ENCODE measurements at places on chromosomes 7 and 10.

DNA sequence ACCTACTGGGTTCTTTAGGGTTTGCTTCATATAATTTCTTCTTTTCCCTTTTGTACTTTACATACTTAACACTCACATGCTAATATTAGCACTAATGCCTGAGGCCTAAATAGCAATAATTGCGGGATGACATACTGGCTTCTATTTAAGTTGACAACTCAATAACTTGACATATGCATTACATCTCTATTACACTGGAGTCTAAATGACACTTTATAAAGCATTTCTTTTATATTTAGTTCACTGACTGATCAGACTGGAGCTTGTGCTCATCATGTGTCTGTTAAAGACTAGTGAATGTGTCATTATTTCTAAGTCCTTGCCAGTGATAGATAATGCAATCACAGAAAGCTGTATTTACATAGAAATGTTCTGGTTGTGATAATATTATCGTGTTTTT lies 472.1 kb upstream of the SEMA3A start:
- no peak for DNase-seq

DNA sequence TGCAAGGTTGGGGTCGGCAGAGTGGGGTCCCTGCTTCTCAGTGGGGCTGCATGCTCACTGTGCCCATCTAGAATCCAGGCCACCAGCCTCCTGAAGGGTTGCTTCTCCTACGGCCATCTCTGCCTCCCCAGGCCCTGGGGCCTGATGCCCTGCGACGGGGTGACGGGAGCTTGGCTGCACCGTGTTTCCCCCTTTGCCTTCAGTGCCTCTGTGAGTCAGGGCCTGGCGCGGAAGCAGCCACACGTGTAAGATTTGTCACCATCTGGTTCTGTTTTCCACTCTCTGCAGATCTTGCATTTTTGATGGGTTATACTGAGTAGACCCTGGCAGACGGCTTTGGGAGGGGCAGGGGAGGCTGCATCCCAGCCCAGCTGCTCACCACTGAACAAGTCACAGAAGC lies 7.2 kb downstream of the ADAMTS14 start:
- no peak for DNase-seq

GRCh38 chr10:13706604-13707003 lies 119.8 kb downstream of the PRPF18 start:
- no peak for DNase-seq

DNA sequence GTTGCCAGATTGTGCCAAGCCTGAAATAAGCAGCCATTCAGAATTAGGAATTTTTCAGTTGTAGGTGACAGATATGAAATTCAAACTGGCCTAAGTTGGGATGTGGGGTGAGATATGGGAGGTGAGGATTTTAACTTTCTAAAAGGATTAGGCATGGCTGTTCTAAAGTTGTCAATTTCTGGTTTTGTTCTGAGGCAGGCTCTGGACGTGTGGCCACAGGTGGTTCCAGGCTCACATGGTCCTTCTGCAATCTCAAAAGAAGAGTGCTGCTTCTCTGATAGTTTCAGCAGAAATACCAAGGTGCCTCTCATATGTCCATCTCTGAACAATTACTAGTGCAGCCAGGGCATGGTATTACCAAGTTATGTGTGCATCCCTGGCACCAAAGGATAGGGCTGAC lies 21.4 kb downstream of the EFCAB10 start:
- no peak for DNase-seq

DNA sequence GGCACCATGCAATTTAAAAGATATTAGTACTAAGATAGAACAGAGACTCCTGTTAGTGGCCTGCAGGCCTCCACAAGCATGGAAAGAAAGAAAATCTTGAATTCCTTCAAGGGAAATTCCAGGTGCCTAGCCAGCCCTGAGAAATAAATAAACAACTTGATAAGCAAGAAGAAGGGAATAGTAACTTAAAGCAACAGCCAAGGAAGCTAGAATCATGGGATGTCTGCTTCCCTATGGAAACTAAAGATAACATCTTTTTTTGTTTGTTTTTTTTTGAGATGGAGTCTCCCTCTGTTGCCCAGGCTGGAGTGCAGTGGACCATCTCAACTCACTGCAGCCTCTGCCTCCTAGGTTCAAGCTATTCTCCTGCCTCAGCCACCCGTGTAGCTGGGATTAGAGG lies 128.6 kb downstream of the SKIDA1 start:
- DNase-seq: no peak

DNA sequence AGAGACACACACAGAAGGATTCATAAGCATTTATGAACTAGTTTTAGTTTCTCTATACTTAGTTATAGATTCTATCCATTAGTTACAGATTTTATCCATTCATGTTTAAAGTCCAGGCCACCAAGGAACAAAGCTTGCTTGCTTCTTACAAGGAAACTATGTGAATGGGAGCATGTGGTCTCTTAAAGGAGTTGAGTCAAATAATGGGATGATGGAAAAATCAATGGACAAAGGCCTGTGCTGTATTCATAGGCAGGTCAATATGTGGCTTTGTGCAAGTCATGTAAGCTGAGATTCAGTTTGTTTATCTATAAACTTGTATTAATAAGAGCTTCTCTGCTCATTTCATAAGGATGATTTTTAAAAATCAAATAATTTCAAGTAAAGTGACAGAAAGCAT lies 172.8 kb upstream of the CDK1 start:
- no peak for DNase-seq

DNA sequence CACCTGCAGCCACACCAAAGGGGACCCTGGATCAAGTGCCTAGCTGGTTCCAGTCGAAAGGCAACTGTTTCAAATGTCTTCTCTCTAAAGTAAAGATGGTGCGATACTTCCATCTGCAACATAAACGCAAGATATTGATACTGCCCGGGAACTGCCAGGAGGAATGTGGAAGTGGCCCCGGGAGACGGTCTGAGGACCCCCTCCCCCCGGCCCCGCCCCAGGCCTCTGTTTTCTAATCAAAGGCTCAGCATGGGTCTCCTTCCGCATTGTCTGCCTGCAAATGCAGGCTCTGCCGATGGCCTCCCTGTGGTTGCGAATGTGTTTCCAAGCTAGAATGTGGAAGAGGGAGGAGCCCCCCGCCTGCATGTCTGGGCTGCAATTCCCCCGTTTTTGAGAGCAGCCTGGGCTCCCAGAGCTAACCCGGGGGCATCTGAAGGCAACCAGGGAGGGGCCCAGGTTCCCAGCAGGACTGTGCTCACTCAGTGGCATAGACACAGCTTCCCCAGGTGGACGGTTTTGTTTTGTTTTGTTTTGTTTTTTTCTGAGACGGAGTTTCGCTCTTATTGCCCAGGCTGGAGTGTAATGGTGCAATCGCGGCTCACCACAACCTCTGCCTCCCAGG lies 223.9 kb upstream of the PPP2R2D start:
- no peak for DNase-seq

DNA sequence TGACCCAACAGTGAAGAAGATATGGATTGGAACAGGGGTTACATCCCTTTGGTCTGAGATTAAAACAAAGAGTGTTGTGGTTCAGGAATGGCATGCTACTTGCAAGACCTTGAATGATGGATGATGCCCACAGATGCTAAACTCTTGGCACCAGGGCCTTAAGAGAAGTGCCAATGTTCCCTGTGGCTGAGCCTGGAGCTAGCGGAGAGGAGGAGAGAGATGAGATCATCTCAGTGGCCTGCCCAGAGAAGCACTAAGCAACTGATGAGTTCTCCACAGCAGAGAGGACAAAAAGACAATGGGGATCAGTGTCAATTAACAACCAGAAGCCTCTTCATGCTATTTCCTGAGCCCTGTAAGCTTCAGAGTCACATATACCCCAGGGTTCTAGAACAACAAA lies 97.8 kb downstream of the ELAPOR2 start:
- no peak for DNase-seq

DNA sequence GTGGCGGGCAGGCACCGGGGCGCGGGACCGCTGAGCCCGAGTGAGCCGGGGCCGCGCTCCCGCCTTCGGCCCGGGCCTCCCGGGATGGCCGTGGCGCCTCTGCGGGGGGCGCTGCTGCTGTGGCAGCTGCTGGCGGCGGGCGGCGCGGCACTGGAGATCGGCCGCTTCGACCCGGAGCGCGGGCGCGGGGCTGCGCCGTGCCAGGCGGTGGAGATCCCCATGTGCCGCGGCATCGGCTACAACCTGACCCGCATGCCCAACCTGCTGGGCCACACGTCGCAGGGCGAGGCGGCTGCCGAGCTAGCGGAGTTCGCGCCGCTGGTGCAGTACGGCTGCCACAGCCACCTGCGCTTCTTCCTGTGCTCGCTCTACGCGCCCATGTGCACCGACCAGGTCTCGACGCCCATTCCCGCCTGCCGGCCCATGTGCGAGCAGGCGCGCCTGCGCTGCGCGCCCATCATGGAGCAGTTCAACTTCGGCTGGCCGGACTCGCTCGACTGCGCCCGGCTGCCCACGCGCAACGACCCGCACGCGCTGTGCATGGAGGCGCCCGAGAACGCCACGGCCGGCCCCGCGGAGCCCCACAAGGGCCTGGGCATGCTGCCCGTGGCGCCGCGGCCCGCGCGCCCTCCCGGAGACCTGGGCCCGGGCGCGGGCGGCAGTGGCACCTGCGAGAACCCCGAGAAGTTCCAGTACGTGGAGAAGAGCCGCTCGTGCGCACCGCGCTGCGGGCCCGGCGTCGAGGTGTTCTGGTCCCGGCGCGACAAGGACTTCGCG lies 534 bp downstream of the FZD9 start:
- no peak for DNase-seq

- DNase-seq: peak; percentile 57
Observed at GRCh38 chr10:108052981-108053380, 888.5 kb upstream of the SORCS1 start.

GRCh38 chr7:26510231-26510957 lies 218.7 kb downstream of the SNX10 start:
- no peak for DNase-seq

GRCh38 chr10:113360870-113361269 lies 192.0 kb upstream of the HABP2 start:
- DNase-seq: no peak

- DNase-seq: no peak
Observed at GRCh38 chr7:150824379-150825177, 24.0 kb downstream of the TMEM176A start.

DNA sequence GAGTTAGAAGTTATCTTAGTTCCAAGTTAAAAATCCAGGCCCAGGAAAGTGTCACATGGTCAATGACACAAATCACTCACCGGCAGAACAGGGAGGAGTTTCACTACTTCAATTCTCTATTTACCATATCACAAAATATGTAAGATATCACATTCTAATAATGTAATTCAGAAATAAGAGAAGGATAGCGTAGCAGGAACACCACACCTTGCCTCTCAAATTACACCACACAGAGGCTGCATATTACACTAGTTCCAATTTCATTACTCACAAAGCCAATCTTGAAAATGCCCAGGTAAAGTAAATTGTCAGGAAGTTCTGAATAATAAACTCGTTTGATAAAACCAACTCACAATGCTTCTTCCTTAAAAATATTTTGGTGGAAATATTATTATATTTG lies 169.2 kb downstream of the CTTNBP2 start:
- DNase-seq: no peak

DNA sequence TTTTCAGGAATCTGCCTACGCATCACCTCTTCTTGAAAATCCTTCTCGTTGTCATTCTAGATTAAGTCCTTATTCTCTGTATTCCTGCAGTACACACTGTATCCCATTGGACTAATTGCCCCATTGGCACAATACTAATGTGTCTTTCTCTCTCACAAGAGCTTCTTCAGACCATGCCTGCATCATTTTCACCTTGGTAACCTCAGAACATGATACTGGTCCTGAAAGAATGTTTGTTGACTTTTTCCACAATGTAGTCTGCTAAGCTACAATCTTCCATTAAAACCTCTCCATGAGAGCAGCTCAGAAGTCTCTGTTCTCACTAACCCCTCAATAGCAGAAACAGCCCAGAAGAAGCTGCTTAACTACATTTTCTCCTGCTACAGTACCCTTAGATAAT lies 270.7 kb downstream of the PCDH15 start:
- no peak for DNase-seq

GRCh38 chr10:91680487-91680886 lies 47.6 kb upstream of the PPP1R3C start:
- no peak for DNase-seq

DNA sequence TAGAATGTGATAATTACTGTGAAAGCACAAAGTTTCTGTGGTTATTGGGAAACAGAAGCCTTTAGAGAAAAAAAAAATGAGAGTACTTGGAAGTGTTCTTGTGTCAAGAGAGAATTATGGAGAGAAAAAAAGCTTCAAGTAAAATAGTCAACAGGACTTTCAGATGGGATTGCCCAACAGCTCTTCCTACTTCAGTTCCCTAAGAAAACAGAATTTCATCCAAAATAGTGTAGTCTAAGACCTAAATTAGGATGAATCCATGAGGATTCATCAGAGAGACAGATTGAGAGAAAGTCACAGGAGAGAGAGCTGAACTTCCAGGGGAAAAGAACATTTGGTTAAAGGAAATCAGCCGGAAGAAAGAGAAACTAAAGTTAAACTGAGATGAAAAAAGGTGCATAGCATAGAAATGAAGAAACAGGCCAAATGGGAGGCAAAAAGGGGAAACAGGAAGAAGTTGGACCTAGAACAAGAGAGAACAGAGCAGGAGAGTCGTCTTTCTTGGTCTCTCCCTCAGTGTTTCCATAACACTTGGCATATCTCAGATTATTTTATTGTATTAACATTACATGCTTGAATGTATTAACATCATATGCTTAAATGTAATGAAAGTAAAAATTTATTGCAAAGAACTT lies 2.5 kb downstream of the SCIN start:
- no peak for DNase-seq

DNA sequence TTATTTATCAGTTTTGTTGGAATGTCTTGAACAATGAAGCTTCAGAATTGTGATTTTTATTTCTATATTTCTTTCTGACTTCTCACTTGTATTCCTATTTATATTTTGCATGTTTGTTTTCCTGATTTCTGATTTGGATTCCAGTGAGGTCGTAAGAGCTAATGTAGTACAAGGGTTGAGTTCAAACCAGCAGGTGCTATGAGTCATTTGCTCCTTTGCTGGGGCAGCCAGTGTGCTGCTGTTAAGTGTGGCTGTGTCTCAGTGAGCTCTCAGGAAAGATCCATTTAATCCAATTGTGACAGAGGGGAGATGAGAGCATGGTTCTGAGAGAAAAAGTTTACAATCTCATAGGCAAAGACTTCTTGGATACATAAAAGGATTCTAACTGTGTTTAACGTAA lies 48.6 kb downstream of the MCU start:
- no peak for DNase-seq

- DNase-seq: no peak
Observed at GRCh38 chr7:134016223-134016941, 110.8 kb upstream of the LRGUK start.

DNA sequence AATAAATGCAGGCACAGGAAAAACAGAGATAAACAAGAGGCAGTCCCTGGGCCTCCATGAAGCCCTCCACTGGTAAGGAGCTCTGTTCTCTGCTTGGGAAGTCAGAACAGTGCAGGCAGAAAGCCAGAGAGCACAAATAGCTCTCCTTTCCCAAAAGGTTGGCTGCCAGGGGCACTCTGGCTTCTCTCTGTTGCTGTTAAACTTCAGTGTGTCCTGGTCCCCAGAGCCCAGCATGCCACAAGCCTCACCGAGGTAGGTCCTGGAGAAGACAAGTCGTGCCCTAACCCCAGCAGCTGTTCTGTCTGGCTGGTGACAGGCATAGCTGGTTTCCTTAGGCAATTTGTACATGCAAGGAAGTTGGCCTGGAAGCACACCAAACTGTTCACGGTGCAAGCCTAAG lies 17.3 kb downstream of the SLC16A12 start:
- DNase-seq: no peak

- DNase-seq: no peak
Observed at GRCh38 chr10:100009283-100009792, 409 bp downstream of the DNMBP start.
